ENCODE measurements at places on chromosomes 1 and 21.
A peak's percentile ranks its signal among the peaks of the same experiment; 100 is the strongest.

- peak; percentile 49 for DNase-seq
These were observed 15.3 kb upstream of the FHAD1 start for GRCh38 chr1:15231714-15232201.

DNA sequence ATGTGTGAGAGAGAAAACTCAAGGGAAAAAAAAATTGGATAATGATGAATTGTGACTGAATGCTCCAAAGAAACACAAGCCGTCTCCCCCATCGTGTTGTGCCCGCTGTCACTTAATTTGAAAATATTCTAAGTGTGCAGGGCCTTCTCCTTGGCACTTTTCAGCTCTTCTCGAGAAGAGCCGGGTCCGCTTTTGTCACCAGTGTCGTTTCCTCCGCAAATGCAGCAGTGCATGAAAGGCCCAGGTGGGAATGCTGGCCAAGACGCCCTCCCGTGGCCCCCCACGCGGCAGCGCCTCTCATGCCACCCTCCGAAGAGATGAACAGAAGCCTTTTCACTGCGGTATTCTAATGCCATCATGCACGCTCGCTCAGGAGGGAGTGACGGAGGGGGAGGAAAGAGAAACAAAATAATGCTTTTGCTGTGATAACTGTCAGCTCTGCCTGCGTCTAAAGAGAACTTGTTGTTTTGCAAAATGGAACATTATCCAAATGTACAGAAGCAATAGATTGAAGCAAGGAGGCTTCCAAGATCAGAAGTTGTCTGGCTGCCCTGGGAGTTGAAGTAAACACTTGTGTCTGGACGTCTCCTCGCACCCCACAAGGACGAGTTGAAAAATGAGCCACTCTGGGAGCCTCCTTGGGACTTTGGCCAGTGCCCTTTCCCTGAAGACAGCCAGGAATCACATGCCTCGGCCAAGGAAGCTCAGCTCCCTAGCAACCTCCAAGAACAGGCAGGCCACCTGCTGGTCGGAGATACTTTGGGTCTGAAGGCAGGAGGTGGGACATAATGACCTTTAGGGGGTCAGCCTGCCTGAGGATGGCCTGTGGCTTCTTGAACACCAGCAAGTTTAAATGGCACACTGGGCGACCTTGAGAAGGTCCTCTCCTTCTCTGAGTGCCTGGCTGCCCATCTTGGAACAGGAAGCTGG, 166.1 kb upstream of the ZC3H12A start:
- DNase-seq, result no peak

- DNase-seq, result no peak
These were observed 5.8 kb downstream of the ELF3 start for GRCh38 chr1:202016022-202016810.

GRCh38 chr1:9871707-9872425, 38.2 kb downstream of the CTNNBIP1 start:
- DNase-seq, result no peak

DNA sequence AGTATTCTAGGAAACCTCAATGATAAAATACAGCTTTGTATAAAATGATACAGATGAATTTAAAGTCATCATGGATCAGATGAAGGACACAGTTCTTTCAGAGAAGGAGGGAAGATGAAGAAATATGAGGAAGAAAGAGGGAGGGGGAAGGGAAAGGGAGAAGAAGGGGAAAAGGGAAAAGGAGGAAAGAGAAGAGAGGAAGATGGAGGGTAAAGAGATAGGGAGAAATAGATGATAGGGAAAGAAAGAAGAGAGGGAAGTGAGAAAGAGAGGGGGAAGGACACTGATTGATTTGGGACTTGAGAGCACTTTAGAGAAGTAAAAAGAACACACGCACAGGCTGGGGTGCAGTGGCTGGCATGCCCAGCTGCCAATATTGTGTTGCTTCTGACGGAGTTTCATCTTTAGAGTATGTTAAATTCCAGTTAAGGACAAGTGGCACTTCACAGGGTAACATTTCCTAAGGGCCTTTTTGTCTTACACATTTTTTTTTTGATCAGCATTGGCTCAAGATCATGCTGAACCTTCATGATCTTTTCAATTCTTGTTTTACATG, 235.9 kb upstream of the DMRTA2 start:
- no peak for DNase-seq

- peak; percentile 46 for DNase-seq
These were observed 4.1 kb upstream of the KCNAB2 start for GRCh38 chr1:6041432-6042062.

DNA sequence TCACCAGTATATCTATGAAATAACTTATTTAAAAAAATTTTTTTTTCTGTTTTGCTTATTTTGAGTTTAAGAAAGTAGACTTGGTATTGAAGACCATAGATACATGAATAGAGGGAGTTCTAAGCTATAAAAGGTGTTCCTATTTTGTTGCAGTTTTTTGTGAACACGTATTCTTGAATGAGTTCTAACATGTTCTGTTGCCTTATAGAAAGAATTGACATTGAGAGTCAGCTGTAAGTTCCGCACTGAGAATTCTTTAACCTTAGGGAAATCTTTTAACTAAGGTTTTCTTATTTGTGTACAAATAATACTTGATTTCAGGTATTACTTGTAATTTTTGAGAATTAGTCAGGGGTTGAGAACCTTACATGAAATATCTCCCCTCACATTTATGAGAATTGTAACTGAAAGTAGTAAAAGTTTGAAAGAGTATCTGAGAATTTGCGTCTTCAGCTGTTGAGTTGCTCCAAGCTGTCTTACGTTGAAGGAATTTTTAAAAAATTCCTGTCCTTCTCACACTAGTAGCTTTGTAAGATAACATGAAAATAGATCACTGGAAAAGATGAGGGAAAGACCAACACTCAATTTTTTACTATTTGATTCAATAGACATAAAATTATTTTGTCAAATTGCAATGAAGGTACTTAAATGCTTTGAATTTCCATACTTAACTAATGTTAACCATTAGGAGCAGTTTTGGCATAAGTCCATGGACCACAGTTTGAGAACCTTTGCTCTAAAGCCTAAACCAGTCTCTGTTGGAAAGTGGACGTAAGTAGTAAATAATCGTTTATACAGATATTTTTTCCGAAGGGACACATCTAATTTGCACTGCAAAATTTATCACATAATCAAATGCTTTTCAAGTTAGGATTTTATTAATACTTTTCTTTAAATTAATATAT, 3.8 kb downstream of the DR1 start:
- no peak for DNase-seq

GRCh38 chr1:87766737-87767136, 438.1 kb downstream of the LMO4 start:
- DNase-seq, result no peak

GRCh38 chr1:202860744-202861419, 28.1 kb downstream of the RABIF start:
- DNase-seq, result peak; percentile 50

DNA sequence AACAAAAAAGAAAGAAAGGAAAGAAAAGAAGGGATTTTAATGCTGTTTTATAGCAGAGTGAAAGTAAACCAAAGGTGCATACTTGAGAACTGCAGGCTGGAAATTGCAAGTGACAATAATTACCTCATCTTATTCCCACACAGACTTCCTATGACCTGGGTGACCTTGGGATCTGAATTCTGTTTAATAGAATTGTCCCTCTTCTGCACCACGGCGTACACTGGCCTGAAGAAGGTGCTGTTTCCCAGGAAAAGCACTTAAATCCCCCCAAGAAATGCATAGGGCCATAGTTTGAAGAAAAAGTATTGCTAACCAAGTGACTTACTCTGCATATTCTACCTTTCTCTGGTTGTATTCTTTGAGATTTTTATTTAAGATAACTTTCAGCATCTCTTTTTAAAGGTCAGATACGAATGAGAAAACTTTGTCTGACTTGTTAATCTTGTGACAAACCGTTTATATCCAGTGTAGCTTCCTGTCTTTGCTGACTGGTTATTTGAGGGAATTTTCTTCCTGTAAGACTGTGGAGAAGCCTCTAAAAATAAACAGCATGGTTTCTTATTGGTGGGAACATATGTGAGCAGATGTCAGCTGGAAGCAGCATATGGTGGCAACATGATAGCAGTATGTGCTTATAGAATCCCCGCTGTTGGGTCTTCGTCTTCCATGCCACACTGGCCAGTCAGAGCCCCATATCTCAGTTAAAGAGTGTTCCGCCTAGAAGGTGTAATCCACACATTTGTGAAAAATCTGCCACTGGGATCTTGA, 16.3 kb downstream of the TGFB2 start:
- DNase-seq, result no peak

GRCh38 chr21:37528150-37528937, 161.8 kb downstream of the DYRK1A start:
- no peak for DNase-seq

GRCh38 chr1:41810446-41810845, 108.3 kb downstream of the HIVEP3 start:
- DNase-seq, result peak; percentile 70

- peak; percentile 66 for DNase-seq
These were observed 34.1 kb downstream of the ACOT7 start for GRCh38 chr1:6359216-6360116.

DNA sequence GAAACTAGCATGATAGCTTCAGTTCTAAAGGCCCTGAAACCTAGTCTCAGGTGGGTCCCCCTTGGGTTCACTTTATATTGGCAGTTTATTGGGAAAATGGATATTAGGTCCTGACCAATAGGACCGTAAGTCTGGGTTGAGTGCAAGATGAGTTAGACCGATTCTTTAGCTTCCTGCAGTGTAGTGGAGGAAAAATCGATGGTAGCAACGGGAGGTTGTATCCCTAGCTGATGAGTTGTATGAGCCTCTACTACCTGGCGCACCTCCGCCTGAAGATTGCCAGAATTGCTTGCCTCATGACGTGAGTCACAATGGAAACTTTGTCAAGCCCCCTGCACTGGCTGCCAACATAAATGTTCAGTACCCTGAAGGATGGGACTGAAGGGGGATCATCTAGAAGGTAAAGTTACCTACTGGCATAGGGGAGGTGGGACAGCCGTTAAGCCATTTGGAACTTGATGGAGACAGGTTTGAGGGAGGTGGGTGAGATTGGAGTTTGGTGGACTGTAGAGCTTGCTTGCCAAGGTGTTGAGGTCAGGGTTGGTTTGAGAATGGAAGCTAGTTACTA, 3.9 kb downstream of the RCC1 start:
- peak; percentile 56 for DNase-seq

- no peak for DNase-seq
These were observed 45.9 kb upstream of the COL6A1 start for GRCh38 chr21:45935628-45936027.

DNA sequence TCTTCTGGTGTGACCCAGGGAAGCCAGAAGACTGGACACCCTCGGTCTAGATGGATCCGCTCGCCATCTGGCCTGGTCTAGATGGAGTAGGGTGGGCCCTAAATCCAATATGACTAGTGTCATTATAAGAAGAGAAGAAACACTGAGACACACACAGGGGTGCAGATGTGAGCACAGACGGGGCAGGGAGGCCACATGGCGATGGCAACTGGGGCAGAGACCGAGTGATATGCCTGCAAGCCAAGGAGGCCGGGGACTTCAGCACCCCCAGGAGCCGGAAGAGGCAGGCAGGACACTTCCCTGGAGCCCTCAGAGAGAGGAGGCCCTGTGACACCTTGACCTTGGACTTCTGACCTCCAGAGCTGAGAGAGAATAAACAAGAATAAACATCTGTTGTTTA, 5.6 kb upstream of the TFF3 start:
- no peak for DNase-seq

DNA sequence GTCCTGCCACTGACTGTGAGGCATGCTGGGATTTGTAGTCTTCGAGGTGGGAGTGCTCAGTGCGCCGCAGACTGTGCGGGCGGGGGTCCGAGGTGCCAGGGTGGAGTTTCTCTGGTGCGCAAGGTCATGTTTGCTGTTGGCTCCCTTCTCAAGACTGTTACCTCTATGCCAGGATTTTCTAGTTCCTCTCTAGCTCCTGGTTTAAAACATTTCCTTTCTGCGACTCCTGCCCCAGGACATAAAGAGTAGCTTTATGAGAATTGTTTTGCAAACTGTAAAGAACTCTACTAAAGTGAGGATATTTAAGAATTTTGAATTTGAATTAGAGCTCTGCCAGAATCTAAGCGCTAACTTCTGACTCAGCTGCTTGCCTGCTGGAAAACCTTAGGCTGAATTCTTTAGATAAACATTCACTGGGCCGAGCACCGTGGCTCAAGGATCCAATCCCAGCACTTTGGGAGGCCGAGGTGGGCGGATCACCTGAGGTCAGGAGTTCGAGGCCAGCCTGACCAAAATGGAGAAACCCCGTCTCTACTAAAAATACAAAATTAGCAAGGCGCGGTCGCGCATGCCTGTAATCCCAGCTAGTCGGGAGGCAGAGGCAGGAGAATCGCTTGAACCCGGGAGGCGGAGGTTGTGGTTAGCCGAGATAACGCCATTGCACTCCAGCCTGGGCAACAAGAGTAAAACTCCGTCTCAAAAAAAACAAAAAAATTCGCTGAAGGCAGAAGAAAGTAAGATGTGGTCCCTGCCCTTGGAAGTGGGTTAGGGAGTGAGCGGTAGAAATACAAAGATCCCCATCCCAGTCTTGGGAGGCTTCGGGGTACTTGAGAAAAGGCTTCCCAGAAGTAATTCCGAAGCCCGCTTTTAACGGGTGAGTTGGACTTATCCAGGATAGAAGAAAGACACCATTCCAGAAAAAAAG, 992 bp upstream of the USP48 start:
- no peak for DNase-seq

GRCh38 chr1:205435578-205436573, 14.0 kb upstream of the LEMD1 start:
- DNase-seq, result no peak

- no peak for DNase-seq
These were observed 99.4 kb upstream of the JUN start for GRCh38 chr1:58883037-58883887.

DNA sequence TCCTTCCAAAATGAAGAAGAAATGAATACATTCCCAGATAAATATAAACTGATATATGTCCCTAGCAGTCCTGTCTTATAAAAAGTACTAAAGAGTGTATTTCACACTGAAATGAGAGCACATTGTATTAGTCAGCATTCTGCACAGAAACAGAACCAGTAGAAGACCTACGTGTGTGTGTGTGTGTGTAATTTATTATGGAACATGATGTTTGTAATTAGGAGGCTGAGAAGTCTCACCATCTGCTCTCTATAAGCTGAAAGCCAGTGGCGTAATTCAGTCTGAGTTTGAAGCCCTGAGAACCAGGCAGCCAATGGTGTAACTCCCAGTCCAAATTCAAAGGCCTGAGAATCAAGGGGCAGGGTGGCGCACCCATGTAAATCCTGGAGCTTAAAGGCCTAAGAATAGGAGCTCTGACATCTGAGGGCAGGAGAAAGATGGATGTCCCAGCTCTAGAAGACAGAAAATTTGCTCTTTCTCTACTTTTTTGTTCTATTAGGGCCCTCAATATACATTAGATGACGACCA, 146.5 kb upstream of the LYPLAL1 start:
- DNase-seq, result no peak

DNA sequence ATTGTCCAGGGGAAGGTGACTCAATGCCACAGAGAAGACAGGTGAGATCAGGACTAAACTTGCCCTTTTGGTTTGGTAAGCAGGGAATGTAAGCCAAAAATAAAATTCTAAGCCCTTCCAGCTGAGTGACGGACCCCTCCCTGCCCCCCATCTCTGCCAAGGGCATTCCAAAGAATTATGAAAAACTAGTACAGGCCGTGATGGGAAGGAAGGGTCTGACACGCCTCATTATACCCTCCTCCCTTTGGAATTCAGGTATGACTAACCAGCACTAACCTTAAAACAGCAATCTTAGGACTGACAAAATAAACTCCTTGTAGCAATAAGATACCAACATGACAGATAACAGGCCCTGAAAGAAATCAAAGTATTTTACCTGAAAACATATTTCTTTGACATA, 99.6 kb downstream of the GABPA start:
- DNase-seq, result no peak

- DNase-seq, result no peak
These were observed 6.2 kb downstream of the SMPDL3B start for GRCh38 chr1:27940870-27941560.

GRCh38 chr1:9888886-9889285, 21.2 kb downstream of the CTNNBIP1 start:
- no peak for DNase-seq
